Omental fat pad (tissue), 4 donors: ENCODE measurements at places on chromosomes 7 and 10.

DNA sequence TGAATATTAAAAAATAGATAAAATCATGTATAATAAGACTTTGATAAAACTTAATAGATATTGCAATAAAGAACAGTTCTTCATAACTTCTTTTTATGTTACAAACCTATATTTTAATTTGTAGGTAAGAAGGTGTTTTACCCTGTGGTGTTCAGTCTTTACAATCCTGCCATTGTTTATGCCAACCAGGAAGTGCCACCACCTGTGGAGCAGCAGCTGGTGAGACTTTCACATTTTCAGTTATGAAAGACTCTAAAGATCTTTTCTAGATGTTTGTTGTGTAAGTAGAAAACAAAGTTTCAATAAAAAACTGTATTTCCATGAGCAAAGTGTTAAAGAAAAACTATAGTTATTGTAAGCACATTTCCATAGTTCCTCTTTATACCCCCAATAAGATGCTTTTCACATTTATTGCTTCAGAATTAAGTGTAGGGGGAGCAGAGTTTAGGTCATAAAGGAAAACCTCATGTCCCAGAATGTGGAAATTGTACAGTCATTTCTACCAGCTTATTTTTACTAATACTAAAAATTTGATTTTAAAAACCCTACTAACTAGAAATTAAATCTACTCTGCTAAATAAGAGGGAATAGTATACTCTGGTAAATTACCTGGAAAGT is 28.7 kb downstream of the CSGALNACT2 start:
- DNase-seq: no peak

- DNase-seq: no peak
Measured at GRCh38 chr7:2613098-2613930, 18.5 kb upstream of the TTYH3 start.

DNA sequence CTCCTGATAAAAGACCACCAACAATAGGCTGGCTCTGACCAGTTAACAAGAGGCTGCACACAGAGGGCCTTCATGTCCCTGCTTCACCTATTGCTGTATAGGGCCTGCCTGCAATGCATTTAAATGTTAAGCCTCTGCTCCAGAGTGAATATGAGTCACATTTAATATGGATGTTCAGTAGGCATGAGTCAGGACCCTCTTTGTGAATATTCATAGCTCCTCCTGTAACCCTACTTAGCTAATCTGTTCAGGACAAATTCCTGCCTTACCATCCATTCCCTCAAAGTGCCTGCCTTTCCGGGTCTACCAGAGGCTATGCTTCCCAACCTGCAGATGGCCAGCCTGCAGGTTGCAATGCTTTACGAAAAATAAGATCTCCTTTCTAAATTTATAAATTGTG is 32.5 kb downstream of the ARHGAP22 start:
- DNase-seq: no peak

- no peak for DNase-seq
Measured at GRCh38 chr7:36605261-36606051, 118.8 kb downstream of the AOAH start.

GRCh38 chr7:75928568-75928914 is 13.6 kb downstream of the POR start:
- DNase-seq: no peak

DNA sequence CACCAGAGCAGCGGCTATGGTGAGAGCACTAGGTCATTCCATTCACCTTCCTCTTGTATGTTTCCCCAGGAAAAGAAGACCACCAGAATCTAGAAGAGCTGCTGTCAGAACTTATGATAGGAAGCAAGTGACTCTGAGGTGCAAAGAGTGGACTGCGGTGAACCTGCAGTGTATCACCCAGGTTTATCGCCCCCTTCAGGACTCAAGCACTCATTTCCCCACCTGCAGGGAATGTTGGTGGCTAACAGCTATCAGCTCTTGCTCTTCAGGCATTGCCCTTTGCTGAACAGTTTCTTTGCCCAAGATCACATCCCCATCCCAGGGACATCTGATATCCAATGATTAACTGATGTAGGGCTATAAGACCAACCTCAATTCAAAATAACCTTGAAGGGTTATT is 66.3 kb upstream of the IL6 start:
- DNase-seq: no peak

- no peak for DNase-seq
Measured at GRCh38 chr7:92841192-92841591, 4.8 kb upstream of the CDK6 start.

- DNase-seq: no peak
Measured at GRCh38 chr7:41185851-41186250, 517.0 kb downstream of the INHBA start.

DNA sequence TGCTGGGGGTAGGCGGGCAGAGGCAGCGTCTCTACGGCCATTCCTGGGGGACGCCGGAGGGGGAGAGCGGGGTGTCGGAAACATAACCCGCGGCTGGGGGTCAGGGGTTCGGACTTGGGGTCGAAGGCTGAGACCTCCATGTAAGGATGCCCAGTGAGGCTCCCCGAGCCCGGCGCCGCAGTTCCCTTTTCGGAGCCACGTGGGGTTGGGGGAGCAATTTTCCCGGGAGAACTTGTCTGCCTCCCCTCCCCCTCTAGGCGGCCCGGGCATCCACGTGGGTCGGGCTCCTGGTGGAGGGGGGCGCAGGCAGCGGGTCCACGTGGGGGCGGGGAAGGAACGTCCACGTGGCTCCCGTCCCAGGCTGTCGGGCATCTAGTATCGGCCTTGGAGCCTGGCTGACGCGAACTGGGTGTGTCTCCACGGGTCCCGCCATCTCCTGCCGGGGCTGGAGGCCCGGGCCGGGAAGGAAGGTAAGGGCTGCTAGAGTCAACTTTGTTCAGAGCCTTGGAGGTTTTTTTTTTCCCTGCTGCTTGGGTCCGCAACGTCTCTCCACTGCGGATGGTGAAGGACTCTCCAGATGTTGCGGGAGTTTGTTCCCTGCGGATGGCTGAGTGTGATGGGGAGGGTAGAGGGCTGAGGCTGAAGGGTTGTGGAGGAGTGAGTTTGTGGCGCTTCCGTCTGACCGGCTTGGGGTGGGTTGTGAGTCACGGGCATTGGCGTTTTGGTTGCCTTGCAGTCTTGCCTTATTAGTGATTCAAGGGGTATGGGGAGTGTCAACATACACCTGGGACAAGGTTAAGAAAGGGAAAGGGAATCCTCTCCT is 744 bp downstream of the PPRC1 start:
- peak; percentile 60 for DNase-seq

DNA sequence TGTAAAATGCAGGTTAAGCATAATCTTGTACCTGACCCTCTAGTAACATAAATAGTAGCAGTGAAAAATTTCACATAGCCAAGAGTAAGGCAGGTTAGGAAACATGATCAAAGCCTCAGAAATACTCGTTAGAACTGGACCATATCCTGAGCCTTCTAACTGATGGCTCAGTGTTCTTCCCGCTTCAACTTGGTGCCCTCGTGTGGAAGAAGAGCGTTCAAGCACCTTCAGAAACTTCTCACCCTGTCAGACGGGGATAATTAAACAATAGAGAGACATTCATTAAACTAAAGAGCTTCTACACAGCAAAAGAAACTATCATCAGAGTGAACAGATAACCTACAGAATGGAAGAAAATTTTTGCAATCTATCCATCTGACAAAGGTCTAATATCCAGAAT is 124.5 kb downstream of the MYOF start:
- no peak for DNase-seq

DNA sequence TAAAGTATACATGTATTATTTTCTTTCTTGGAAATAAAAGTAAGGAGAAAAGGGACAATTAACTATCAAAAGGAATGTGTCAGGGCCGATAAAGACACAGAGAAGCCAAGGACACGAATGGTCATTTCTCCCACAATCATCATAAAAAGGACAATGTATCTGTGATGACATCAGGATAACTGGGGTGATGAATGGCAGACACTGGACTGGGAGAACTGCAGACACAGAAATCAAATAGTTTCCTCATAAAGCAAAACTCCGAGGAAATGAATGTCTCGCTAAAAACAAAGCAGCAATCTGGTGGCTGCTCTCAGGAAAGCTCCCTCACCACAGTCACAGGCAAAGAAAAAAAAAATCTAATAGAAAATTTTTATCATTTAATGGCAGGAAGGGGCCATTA is 69.3 kb upstream of the NPY start:
- DNase-seq: no peak

DNA sequence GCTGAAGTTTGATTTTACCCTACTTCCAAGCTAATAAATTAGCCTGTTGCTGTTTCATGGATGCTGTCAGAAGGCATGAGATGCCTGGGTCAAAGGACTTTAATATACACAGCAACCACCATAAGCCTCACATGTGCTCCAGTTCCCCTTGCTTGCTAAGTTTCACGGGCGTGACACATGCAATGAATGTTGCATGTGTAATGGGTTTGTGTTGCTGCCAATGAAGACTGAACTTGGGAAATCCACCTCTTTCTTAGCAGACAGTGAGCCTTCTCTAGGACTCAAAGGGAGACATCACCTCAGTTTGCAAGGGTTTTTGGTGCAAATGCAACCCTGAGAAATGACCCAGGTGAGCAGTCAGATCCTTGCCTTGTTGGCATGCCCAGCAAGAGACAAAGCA is 505.5 kb upstream of the PODXL start:
- no peak for DNase-seq

DNA sequence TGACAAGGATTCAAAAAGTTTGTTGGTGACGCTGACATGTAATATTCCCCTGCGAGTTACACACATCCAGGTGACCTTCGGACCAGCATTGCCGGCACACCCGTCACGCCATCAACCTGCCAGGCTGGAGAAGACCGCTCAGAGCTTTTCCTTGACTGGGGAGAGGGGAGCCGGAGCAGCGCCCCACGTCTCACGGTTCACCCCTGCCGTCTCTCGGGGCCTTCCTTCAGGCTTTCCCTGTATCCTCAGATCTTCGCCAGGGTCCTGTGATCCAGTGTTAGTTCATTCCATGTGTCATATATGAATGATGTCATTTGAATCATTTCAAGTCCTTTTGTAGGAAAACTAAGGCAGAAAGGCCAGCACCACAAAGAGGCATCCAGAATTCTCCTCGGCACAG is 127.8 kb downstream of the MGMT start:
- no peak for DNase-seq
